A172 (cell line): ENCODE measurements at places on chromosomes 1 and 21. TPM values are rescaled to one million over a fixed set of nuclear protein-coding genes. Genes with fewer than 3 reads are reported as not detected.

- peak; percentile 88 for DNase-seq
These were observed 10.9 kb downstream of the OLIG2 start for GRCh38 chr21:33036430-33037162.

DNA sequence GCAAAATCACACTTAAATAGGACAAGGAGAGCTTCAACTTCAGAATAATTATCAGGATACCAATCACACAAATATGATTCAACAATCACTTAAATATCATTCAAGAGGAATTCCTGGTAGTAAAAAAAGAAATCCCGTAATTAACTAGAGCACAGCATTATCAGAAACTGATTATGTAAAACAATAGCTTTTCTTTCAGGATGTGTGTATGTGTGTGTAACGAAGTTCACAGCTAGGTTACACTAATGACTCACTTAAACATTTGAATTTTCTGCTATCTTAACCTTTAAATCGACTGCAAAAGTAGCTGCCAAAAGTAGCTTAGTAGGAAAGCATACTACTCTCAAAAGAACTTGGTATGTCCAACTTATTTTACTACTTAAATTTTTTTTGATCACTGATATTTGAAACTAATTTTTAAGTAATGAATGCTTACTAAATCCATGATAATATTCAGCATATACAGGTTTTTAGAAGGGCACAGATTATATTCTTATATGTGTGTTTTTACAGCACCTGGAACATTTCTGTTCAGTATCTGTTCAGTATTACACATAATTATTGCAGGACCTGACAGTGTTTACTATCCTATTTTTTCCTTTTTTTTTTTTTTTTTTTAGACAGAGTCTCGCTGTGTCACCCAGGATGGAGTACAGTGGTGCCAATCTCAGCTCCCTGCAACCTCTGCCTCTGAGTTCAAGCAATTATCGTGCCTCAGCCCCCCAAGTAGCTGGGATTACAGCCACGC, 4.2 kb downstream of the RERE start:
- no peak for DNase-seq

DNA sequence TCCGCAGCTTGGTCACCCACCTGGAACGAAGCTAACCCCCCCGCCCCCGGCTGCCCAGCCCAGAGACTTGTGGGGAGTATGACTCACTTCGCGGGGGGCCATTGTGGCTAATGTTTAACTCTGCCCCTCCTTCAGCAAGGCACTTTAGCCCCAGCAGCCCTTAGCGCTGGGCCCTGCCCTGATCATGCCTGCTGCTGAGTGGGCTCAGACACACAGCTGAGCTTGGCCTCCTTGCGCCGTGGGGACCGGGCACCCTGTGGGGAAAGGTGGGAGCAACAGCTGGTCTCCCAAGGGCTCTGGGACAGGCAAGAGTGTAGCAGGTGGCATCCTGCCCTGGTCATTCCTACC, 6.3 kb upstream of the LAD1 start:
- no peak for DNase-seq

- no peak for DNase-seq
These were observed 2.1 kb downstream of the CAPZB start for GRCh38 chr1:19483261-19483660.

DNA sequence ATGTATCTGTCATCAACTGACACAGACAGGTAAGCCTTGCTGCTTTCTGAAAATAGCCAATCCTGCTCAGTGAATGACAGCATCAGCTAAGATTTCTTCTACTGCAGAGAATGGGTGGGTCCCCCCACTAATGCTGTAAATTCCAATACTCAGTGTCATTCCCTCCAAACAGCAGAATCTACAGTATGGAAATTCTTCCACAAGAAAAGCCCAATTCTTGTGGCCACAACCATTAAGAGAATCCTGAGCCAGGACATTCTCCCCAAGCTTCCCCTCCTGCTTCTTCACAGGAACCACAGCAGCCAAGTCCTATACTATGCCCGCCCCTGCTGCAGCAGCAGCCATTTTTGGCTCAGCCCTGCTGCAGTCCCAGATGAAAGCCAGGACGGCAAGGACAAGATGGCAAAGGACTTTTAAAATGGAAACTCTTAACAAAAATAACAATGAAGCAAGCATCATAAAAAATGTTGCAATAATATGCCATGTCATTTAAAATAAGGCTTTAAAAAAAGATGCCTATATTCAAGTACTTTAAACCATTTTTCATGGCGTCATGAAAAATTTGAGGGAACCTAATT, 26.8 kb downstream of the EIF4G3 start:
- DNase-seq = peak; percentile 84

DNA sequence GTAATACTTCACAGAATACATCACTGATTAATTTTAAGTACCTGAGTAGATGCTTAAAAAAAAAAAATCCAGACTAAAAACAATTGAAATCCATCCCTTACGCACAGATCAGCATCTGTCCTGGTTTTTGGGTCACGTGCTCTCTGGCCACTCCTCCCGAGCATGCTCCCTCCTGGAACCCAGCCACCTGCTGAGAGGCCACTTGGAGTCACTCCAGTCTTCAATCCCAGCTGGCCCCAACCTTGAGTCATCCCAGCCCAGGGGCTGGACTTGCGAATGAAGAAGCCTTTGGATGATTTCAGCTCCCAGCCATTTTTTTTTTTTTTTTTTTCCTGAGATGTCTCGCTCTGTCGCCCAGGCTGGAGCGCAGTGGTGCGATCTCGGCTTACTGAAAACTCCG, 8.9 kb downstream of the MAP1LC3C start:
- peak; percentile 98 for DNase-seq

GRCh38 chr1:157429601-157430240, 122.6 kb downstream of the FCRL5 start:
- DNase-seq = no peak

- DNase-seq = no peak
These were observed 108.3 kb downstream of the TNR start for GRCh38 chr1:175635092-175635491.

The AIRE gene
- not detected in 2 replicates for total RNA-seq

The RCSD1 gene
- total RNA-seq = 0.29 and 0.36 TPM in 2 replicates

The BSND gene
- total RNA-seq = not detected in 2 replicates

The SPATA21 gene
- not detected in 2 replicates for total RNA-seq

The TMPRSS3 gene
- total RNA-seq = 0.12 TPM in 1 of 2 replicates, not detected in the other
